ENCODE measurements at places on chromosomes 3 and 15.

DNA sequence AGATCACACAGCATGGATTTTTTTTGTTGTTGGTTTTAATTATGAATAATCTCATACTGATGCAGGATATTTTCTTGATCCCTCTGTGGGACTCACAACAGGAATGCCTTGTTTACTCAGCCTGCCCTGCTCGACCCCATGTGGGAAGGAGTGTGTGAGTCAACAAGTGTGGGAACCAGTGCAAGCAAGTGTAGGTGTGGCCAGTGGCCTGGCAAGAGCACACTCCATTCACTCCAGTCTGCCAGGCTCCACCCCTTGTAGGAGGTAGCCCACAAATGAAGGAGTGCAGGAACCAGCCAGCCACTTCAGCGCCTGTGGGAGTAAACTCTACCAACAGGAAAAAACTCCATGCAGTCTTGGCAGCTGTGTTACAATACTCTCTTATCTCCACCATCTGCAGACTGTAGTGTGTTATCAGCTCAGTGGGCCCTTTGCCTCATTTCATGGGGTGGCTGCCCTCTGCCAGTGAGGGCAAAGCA is 393.6 kb downstream of the OTOL1 start:
- DNase-seq = peak; percentile 99

DNA sequence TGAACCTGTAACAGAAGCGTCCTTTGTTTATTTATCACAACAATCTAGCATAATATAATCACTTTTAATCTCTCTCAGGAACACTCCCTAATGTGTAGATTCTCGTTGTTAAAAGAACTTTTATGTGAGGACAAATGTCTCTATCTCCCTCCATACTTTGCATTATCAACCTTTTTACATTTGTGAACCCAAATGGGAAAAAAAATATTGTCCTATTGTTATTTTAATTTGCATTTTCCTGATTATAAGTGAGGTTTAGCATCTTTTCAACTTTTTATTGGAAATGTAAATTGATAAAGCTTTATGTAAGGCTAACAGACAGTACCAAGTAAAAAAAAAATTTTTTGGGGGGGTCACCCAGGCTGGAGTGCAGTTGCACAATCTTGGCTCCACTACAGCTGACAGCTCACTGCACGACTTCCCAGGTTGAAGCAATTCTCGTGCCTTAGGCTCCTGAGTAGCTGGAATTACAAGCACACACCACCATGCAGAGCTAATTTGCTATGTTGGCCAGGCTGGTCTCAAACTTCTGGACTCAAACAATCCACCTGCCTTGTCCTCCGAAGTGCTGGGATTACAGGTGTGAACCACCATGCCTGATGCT is 33.0 kb upstream of the DENND4A start:
- no peak for DNase-seq

GRCh38 chr3:53806182-53807116 is 39.8 kb downstream of the CHDH start:
- DNase-seq = no peak

DNA sequence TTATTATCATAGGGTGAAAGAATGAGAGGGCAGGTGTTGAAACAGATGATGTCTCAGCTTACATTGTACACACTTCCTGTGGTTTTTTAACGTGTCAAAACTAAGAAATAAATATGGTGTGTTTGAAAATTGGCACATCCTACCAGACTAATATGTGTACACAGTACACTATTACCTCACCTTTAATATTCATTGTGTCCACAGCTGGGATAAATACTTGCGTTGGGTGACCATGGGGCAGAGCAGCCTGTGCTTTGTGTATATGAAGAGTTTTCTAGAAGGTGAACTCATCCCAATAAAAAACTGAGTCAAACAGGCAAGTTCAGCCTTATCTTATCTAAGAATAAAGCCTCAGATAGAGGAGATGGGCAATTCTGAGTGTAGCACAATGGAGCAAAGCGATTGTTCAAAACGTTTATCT is 17.3 kb downstream of the SUCNR1 start:
- DNase-seq = no peak

- DNase-seq = no peak
Measured at GRCh38 chr3:177351757-177352158, 154.5 kb upstream of the TBL1XR1 start.

GRCh38 chr3:136194409-136195257 is 1.5 kb downstream of the MSL2 start:
- no peak for DNase-seq

GRCh38 chr3:52721730-52722008 is 15.8 kb downstream of the SPCS1 start:
- DNase-seq = no peak

DNA sequence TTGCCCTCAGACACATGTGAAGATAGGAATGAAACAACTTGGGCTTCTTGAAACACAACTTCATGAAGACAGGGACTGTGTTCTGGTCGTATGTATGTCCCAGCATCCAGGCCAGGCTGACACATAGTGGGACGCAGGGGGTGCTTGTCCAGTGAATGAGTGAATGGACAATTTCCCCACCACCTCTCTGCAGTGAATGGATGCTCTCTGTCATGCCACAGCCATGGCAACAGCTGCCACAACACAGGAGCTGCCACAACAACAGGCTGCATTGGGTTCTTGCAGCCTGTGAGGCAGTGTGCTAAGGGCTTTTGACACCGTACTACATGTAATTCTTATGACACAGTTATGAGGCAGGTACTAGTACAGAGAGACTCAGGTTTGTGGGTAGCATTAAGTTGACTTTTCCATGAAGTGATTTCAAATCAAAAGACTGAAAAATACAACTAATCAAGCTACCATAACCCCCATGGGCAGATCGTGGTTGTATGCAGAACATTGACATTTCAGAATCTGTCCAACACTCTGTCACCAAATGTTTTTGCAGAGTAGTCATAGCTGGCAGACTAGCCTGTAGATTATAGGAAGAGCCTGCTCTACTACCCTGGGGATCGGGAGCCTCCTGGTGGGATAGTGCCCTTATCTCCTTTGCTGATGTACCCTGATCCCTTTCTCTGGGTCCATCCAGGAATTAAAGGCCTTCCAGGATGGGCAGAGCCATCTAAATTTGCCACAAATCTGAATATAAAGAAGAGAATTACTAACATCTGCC is 40.8 kb downstream of the CLSTN2 start:
- no peak for DNase-seq

DNA sequence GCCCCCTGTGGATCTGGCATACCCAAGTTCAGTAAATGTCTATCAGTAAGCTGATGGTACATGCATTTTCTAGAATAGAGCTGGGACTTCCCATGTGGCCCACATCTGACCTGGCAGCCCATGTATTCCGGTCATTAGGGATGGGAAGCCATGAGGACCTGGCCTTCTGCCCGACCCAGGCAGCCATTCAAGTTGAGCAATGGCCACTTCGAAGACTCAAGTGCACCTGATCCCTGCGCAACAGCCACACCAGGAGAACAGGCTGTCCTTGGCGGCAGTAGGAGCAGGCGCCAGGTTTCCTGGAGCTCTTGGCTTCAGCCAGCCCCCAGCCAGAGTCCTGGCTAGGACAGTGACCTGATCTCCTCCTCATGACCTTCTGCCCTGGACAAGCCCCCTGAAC is 14.6 kb downstream of the HEMK1 start:
- no peak for DNase-seq

GRCh38 chr3:14147066-14147435 is 22.2 kb downstream of the TMEM43 start:
- no peak for DNase-seq

DNA sequence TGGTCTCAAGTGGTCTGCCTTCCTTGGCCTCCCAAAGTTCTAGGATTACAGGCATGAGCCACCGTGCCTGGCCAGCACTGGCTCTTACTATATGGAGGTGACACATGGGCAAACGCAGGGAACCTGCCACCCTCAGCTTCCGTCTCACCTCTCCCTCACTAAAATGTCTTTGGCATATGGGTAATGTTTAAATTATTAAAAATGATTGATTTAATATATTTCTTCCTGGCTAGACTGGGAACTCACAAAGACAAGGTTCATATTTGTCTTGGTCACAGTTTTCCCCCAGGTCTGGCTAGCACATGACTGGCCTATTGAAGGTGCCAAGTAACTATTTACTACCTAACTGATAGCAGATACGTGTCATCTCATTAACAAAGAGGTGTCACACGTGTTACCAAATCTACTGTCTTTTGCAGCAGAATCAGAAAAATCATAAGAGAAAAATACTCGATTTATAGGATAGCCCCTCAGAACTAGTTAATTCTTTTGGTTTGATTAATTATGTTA is 48.2 kb downstream of the SYNM start:
- no peak for DNase-seq

DNA sequence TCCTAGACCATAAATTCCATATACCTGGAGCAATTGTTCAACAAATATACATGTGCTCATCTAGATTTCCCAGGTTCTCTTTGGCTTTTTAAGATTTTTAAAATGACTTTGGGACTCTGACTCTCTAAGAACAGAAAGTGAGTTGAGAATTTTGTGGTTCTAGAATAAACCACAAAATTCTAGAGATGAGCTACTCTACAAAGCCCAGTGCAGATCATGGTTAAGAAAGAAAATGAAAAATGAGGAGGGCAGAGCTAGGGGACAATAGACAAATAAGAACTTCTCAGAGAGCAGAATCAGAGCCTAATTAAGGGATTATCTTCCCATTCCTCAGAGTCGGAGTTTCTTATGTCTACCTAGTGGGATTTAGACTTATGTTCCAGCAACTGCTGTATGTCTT is 694.7 kb downstream of the ZNF385D start:
- no peak for DNase-seq

DNA sequence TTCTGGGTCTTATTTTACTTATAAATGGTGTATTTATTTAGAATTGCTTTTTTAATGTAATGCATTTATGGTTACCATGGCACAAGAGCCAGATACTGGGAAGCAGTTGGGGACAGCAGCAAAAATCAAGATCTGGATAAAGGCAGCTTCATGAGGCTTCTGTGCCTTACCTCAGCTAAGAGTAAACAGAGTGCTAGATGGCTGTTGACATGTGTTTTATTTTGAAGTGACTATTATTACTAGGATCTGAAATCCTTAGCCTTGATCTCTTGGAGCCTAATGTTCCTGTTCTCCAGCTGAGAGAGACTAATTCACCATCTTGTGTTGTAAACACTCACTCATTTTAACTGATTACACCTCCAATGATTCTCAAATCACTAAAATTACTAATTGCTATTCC is 317.8 kb downstream of the LPP start:
- DNase-seq = no peak

GRCh38 chr3:69750549-69750948 is 11.3 kb downstream of the MITF start:
- no peak for DNase-seq

DNA sequence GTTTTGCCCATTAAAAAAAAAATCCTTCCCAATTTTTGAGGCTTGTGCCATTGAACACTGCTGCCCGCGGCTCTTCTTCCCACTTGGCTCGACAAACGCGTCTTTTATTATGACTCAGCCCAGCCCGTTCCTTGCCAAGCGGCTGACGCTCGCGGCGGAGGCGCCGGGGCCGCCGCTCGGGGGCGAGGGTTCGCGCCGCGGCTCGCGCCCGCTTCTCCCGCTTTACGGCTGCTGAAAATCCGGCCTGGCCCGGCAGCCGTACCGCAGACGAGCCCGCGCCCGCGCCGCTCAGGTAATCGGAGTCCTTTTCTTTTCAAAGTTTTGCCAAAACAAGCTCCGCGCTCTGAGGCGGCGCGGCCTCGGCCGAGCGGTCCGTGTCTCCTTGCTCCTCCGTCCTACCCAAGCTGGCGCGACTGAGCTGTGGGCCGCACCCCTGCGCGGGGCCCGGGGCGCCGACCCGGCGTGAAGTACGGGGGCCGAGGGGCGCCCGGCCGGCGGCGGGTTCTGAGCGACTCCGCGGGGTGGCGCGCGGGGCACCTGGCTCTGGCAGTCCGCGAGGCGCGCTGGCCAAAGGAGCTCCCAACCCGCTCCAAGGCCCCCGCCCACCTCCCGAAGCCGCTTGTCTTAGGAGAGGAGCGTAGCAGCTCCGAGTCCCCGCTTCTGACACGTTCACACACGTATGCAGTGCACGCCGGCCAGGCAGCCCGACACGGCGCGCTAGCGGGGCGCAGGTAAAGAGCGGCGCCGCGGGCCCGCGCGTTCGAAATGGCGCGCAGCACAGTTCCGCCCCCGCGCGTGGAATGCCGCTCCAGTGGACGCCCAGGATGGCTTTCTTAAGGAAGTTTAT is 418.2 kb upstream of the NAALADL2 start:
- DNase-seq = peak; percentile 54

DNA sequence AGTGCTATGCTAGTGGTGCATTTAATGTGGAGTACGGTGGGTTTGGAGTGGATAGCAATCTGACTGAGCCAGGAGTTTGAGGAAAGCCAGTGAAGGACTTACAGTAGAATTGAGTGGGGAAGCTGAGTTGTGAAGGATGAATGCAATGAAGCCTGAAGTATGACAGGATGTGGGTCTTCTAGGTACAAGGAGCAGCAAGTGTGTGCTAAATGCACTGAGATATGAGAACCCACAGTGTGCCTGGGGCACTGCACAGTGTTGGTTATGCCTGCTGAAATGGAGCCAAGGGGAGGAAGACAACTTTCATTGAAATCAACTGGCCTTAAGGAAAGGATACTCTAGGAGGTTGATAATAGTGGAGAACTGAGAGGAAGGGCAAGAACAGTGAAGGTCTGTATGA is 105.5 kb upstream of the MRPL3 start:
- no peak for DNase-seq

- no peak for DNase-seq
Measured at GRCh38 chr15:76099388-76099787, 39.6 kb downstream of the TMEM266 start.

- DNase-seq = no peak
Measured at GRCh38 chr15:61621146-61621545, 392.0 kb upstream of the RORA start.

DNA sequence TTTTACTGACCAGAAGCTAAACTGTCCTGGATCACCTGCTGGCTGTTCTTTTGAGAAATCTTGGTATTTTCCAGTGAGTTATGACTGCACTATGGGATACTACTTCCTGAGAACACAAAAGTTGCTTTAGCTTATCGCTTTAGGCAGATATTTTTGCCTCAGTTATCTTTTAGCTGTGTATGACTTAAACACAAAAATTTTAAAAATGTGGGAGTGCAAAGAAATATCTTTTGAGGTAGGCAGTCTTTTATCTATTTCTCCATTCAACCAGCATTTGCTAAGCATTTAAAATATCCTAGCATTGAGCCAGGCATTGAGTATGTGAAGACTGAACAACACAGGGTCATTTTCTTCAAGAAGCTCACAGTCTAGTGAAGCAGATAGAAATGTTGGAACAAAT is 981.9 kb downstream of the FHIT start:
- DNase-seq = no peak
